Muscle of leg (tissue), 16 donors: ENCODE measurements at places on chromosomes 2 and 18.

DNA sequence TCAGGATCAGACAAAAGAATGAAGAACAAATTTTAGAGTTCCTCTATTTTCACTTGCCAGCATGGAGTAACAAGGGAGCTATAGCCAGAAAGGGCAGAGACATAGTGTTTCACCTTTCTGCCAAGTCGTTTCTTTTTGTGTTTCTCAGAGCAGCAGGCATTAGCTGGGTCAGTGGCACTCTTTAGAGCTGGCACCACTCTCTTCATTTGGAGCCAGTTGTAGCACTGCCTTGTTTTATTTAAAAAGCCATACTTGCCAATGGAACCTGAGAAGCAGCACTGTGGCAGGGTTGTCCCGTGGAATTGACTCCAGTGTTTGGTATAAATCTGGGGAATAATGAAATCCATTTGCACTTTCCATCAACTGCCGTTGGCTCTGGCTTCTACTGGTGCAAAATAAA lies 64.0 kb downstream of the LRRTM4 start:
- no peaks in the 10 kb centered on the region for H3K36me3 ChIP-seq
- H3K4me3 ChIP-seq, result no peak overlapping the region
- no peak overlapping the region for H3K27ac ChIP-seq
- no peaks in the 10 kb centered on the region for H3K4me1 ChIP-seq
- no peaks in the 10 kb centered on the region for H3K27me3 ChIP-seq

DNA sequence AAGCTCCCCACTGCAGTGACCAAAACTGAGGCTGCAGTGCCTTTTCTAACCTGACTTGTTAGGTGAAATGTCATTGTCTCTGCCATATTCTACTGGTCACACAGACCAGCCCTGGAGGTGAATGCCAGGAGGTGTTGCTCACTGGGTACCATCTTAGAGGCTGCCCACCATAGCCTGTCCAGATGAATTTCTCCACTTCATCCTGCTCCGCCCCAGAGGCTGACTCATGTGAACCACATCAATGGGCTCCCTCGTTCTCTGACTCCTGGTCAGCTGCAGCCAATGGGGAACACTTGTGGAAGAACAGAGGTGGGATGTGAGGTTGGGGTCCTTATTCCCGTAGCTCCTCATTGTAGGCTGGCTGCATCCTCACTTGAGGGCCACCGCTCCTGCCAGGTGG lies 3.4 kb upstream of the NARS1 start:
- H3K4me3 ChIP-seq, result no peak overlapping the region
- H3K36me3 ChIP-seq, result peaks cover 2% of the 10 kb centered on the region
- DNase-seq, result no peak
- no peaks in the 10 kb centered on the region for H3K27me3 ChIP-seq
- H3K27ac ChIP-seq, result no peak overlapping the region

GRCh38 chr2:172129404-172129803 lies 26.7 kb upstream of the DLX2 start:
- no peaks in the 10 kb centered on the region for H3K36me3 ChIP-seq
- no peaks in the 10 kb centered on the region for H3K4me1 ChIP-seq
- H3K4me3 ChIP-seq, result no peak overlapping the region
- no peak overlapping the region for H3K27ac ChIP-seq
- H3K27me3 ChIP-seq, result no peaks in the 10 kb centered on the region

DNA sequence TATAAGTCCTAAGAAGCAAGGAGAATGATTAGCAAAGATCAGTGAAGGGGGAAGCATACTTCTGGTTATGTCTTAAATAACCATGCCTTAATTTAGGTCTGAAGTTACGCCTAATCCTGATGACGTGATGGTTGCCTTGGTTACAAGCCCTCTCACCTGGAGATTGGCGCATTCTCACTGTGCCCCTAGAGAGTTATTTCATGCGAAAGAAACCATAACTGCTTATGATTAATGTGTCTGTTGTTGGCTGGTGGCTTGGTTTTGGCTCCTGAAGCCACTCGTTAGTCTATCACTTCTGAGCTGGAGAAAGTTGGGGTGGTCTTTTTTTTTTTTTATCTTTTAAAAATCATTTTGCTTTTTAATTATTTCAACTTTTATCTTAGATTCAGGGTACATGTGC lies 47.0 kb downstream of the TNFRSF11A start:
- H3K27me3 ChIP-seq, result no peaks in the 10 kb centered on the region
- H3K36me3 ChIP-seq, result peaks cover 2% of the 10 kb centered on the region
- no peak overlapping the region for H3K27ac ChIP-seq
- H3K4me1 ChIP-seq, result peaks cover 11% of the 10 kb centered on the region
- H3K4me3 ChIP-seq, result no peak overlapping the region

DNA sequence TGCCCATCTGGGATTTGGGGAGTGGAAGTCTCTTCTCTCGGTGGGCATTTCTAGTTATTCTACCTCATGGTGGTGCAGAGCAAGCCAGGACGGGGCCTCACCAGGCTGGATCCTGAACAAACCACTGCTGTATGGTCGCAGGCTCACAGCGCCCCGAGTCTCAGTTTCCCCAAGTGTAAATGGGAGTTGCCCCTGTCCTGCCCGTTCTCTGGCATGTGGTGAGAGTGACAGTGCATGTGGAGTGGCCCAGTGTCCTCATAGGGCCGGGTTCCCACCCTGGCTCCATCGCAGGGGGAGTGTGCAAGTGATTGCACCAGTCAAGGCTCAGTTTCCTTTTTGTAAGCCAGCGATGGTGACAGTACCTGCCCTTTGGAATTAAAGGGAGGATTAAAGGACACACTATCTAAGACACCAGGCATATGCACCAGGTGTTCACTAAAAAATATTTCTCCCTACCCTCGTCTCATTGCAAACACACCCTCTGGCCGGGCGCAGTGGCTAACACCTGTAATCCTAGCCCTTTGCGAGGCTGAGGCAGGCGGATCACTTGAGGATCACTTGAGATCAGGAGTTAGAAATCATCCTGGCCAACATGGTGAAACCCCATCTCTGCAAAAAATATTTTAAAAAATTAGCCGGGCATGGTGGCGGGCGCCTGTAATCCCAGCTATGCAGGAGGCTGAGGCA lies 173.3 kb upstream of the MYCN start:
- H3K4me3 ChIP-seq, result no peak overlapping the region
- no peaks in the 10 kb centered on the region for H3K36me3 ChIP-seq
- no peak overlapping the region for H3K27ac ChIP-seq
- H3K27me3 ChIP-seq, result peaks cover 8% of the 10 kb centered on the region
- DNase-seq, result no peak

DNA sequence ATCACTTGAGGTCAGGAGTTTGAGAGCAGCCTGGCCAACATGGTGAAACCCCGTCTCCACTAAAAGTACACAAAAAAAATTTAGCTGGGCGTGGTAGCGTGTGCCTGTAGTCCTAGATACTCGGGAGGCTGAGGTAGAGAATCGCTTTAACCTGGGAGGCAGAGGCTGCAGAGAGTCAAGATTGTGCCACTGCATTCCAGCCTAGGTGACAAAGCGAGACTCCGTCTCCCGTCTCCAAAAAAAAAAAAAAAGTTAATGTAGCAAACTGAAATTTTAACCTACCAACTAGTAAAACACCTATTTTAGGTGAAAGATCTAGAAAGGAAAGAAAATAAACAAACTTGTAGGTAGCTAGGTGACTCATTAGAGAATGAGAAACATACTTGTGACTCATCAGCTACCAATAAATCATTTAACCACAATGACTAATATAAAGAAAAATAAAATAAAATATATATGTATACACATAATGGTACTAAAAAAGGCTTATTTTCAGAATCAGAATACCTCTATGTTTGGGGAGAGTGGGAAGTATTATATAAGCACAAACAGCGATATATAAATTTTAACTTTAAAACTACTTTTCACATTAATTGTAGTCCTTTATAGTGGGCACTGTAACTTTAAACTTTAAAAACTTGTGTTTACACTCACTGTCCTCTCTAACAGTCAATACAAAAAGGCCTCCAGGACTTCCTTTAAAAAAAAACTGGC lies 36.6 kb downstream of the DARS1 start:
- H3K27me3 ChIP-seq, result no peaks in the 10 kb centered on the region
- no peak overlapping the region for H3K27ac ChIP-seq
- no peak for DNase-seq
- no peak overlapping the region for H3K4me3 ChIP-seq
- H3K36me3 ChIP-seq, result peaks cover 10% of the 10 kb centered on the region
- H3K4me1 ChIP-seq, result no peaks in the 10 kb centered on the region
